ENCODE measurements at places on chromosomes 11 and 22.

GRCh38 chr22:36924151-36924698 is 10.8 kb downstream of the CSF2RB start:
- no peak for DNase-seq

DNA sequence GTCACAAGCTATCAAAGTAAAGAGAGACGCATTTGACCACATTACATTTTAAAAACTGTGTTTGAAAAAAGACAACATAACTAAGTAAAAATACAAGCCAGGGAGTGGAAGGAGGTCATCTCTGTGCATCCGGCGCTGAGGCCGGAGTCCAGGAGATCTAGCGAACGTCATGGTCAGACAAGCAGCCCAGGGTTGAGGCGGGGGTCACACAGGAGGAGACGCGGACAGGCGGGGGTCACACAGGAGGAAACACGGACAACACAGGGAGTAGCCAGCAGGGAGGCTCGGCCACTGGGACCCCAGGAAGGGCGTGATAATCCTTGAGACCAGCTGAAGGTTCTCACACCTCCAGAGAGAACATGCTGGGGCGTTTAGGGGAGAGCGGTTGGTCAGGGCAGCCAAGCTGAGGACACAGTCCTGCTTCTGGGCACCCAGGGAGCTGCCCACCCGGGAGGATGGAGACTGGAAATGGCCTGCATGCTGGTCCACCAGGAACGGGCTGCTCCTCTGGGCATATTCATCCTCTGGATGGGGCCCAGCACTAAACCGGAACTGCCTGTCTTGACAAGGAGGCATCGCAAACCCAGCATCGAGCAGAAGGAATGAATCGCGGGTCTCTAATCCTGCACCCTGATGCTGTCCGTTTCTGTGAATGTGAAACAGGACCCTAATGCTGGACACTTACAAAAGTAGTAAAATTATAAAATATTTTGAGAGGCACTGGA is 40.9 kb upstream of the MUC5AC start:
- DNase-seq: no peak

- DNase-seq: no peak
Measured at GRCh38 chr22:50581031-50581949, 1.4 kb downstream of the CHKB start.

- no peak for DNase-seq
Measured at GRCh38 chr22:28299309-28299708, 380.3 kb upstream of the PITPNB start.

GRCh38 chr11:12421386-12421785 is 44.0 kb downstream of the PARVA start:
- DNase-seq: no peak

DNA sequence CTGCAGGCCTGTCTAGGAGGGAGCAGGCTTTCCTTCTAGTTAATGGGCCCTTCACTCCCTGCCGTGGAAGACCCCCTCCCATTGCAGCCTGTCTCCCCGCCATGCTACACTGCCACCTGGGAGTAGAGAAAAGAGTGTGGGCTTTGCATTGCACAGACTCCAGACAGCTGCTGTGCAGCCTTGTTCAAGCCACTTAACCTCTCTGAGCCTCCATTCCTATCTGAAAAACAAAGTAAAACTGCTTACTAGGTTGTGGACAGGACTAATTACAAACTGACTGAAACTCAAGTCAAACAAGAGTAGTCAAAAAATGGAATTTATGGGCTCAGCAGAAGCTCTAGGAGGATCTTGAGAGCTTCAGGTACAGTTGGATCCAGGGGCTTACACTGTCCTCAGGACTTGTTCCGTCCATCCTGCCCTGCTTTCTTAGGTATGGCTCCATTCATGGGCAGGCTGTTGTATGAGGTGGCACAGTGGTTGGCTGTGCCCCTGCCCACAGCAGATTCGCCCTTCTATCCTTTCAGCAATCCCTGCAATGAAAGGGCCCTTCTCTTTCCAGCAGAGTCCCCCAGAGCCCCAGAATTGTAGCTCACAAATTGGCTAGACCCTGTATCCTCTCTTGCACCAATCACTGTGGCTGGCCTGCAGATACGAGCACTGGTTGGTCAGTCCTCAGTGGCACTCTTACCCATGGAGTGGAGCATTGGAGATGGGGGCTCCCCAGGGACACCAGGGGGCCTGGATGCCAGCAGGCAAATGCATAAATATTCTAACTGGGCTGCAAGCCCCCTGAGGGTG is 19.6 kb downstream of the PRDM11 start:
- DNase-seq: no peak

GRCh38 chr11:119347940-119348605 is 1.6 kb upstream of the MFRP start:
- DNase-seq: no peak
